Stimulated activated effector memory CD8-positive, alpha-beta T cell treated with anti-CD3 and anti-CD28 coated beads, Interleukin-12 subunit alpha, Interleukin-12 subunit beta, amount 100 ng/mL, for 72 hours (primary cell): ENCODE measurements at places on chromosomes 16 and 17.

DNA sequence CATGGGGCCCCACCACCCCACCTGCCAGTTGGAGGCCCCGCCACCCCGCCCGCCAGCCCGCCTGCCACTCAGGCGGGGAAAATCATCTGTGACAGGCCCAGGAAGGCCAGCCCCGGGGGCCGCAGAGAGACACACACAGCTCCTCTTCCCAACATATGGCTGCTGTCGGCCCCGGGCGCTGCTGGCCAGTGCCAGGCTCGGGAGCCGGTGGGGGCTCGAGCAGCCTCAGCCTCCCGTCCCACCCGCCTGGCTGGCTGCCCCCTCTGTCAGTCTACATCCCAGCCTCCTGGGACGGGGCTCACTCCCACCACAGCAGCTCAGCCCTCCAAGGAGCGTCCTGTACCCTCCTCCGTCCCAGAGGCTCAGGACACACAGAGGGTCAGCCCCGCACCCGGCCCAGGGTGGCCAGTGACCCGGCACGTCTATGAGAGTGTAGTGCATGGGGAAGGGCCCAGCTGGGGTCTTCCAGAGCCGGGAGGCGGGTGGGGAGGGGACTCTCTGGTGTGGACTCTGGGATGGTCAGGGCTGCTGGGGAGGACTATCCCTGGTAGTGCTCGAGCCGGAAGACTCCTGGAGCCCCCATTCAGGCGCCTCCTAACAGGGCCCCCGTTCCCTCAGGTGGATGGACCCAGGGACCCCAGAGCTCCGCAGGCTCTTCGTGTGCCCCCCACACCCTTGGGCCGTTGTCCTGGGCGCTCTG lies 3.6 kb upstream of the PRR35 start:
- no peak for DNase-seq

DNA sequence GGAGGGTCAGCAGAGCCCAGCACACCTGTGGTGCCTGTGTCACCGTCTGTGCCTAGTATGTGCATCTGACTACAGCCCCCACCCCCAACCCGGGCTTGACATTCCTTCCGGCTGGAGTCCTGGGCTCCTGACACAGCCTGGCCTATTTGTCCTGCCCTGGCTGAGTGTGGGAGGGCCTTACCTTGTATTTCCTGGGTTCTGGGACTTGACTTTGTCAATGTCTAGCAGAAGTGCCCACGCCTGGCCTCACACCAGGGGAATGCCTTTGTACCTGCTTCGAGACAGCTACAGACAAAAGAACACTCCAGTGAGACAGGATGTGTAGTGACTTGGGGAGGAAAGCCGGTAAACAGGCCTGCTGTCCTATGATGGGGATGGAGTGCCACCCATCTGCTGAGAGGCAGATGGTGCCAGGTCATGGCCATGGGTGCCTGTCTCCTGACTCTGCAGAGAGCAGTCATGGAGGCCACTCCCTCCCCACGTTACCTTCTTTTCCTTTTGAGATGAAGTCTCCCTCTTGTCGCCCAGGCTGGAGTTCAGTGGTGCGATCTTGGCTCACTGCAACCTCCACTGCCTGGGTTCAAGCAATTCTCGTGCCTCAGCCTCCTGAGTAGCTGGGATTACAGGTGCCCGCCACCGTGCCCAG lies 42.8 kb downstream of the TNFRSF13B start:
- no peak for DNase-seq

DNA sequence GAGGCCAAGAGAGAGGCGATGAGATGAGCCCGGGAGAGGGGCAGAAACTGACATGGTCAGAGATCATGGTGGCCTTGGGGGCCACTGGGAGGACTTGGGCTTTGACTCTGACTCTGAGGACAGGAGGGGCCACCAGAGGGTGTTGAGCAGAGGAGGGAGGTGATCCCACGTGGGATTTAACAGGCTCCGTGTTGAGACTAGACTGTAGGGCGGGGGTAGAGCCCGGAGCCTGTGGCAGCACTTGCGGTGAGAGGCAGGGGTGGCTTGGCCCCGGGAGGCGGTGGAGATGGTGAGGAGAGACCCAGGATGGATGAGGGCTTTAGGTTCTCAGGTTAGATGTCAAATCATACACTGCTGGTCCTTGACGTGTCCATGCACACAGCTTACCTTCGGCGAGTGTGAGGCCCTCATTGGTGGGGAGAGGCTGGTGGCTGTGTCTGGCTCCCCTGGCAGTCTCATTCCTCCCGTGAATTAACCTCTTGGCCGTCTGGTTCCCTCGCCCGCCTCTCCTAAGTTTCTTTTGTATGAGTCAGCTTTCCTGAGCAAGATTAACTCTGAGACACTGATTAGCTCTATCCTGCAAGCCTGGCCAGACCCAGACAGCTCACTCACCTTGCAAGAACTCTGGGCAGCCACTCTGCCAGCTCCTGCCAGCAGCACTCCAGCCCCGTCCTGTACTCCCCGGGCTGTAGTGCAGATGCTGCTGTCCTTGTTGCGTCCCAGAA lies 39.7 kb downstream of the VPS35L start:
- no peak for DNase-seq

DNA sequence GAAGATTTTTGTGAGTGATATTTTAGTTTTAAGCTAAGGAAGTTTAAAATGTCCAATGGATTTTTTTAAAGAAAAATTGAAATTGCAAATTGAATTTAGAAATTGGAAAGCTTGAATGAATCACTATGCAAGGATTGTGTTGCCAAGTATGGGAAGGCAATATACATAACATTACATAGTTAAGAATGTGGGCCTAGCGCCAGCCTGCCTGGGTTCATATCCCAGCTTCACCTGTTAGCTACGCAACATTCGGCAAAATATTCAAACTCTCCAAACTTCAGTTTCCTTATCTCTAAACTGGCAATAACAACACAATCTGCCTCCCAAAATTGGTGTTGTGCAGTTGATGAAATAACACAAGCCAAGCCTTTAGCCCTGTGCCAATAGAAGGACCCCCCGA lies 50.4 kb upstream of the DNAH9 start:
- DNase-seq: no peak

- no peak for DNase-seq
Observed at GRCh38 chr17:67246403-67246652, 1.3 kb upstream of the HELZ start.

- DNase-seq: no peak
Observed at GRCh38 chr17:46983782-46984181, 4.7 kb upstream of the RPRML start.

- peak; percentile 80 for DNase-seq
Observed at GRCh38 chr17:7294614-7295153, at the start of gene YBX2. YBX2 (minus strand) TSS chr17:7294639; CDS start chr17:7294500, 139 bp downstream.

DNA sequence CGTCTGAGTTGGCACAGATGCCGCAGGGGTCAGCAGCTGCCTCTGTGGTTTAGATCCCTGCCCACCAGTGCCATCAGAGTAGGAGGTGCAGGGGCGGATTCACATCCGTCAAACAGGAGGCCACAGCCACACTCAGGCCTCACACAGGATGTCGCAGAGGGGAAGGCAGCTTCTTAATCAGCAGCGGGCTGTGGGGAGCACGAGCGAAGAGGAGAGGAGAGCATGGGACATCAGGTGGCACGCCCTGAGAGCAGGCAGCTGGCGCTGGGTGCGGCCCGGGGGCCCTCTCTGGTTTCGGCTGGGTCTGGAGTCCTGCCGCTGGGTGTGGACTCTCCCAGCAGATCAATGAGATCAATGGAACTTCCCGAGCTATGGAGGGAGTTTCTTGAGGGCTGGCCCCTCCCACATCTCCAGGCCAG lies 9.6 kb downstream of the LLGL2 start:
- peak; percentile 86 for DNase-seq

DNA sequence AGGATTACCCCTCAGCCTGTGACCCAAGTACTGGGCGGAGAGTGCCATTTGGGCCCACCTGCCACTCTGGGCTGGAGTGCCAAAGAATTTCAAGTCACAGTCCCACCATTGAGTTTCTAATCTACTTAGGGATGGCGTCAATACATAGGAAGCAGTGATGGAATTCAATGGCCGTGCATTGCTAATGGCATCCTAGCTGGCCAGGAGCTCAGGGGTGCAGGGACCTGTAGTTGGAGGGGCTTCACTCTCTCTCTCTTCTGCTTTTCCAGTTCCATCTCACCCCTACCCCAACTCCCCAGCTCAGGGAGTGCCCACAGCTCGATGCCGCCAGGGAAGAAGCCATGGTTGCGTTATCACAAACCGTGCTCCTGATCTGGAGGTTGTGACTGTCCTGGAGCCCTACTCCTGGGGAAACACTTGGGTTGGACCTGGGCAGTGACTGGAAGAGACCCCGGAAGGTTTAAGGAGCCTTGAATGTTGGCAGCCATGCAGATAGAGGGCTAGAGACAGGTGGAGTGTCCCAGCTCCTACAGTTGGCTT lies 2.4 kb downstream of the MMP15 start:
- no peak for DNase-seq

GRCh38 chr16:50146479-50147435 lies 6.3 kb upstream of the TENT4B start:
- no peak for DNase-seq

DNA sequence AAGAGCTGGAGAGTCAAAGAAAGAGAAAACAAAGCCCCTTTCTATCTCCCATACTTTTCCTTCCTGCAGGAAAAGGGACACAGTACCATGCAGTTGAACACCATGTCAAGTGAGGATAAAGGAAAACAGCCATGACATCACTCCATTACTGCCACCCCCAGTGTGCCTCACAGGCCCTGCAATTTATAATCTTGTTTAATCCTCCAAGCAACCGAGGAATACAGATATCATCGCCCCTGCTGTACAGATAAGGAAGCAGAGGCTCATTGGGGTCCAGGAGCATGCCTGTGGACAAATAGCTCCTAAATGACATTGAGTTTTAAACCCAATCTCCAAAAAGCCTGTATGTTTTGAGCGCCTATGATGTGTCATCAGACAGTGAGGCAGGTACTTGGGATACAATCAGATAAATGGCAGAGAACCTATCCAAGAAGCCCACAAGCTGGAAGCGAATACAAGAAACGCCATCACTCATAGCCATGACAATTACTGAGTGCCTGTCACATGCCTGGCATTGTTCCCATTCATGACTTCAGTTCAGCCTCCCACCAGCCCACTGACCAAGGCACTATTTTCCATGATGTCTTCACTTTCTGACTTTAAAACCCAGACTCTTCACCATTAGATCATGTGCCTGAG lies 45.5 kb downstream of the CPPED1 start:
- no peak for DNase-seq

GRCh38 chr17:74356646-74357465 lies 4.8 kb downstream of the BTBD17 start:
- no peak for DNase-seq

DNA sequence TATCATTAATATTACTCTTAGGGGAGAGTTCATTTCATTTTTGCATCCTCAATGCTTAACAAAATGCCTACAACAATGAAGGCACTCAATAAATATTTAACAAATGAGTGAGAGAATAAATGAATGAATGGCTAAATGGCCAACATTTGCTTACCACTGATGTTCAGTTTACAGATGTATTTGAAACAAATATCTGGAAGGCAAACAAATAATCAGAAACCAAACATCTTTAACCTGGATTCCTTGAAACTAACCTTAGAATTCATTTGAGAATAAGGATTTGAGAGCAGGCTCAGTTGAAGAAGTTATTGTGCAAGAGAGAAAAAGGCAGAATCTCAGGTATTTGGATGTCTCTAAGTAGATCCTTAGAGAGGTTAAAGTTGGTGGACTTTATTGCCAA lies 8.4 kb downstream of the NACA2 start:
- DNase-seq: no peak

DNA sequence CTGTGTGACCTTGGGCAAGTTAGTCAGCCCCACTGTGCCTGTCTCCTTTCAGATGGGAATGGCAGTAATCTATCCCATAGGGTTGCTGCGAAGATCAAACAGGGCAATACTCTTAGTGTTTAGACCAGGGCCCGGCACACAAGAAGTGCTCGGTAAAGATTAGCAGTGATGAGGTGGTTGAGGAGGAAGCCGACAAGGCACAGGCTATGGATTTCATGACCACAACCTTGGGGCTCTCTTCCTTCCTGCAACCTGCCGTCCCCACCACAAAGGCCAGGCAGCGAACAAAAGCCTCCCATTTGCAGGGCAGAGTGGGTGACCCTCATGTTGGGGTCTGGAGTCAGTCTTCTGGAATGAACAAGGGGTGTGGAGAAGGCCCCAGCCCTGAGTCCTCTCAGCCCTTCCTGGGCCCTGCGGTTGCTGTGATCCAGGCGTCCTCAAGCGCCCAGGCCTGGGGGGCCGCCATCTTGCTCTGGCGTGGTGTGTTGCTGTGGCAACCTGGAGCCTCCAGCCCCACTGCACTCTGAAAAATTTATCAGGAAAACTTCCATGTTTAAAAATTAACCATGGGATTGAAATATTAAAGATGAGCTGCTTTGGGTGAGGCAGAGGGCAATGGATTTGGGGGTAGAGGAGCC lies 9.8 kb downstream of the ADAM11 start:
- DNase-seq: no peak

- peak; percentile 82 for DNase-seq
Observed at GRCh38 chr17:75516619-75517296, 430 bp downstream of the TSEN54 start.

DNA sequence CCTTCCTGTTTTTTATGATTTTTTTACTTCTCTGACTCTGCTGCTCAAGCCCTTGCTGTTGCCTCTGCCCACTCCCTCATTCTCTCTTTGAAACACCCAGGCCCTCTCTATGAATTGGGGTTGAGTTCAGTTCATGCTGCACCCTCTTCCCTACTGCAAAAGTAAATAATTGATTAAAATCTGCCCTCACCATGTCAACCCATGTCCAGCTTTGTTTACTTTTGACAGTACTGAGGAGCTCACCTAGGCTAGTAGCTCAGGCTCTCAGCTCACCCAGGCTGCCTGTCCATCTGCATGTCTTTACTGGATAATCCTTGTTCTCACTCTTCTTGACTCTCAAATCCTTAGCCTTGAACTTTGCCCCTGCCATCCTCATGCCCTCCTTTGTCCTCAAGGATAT lies 95.2 kb downstream of the SPACA3 start:
- DNase-seq: no peak

DNA sequence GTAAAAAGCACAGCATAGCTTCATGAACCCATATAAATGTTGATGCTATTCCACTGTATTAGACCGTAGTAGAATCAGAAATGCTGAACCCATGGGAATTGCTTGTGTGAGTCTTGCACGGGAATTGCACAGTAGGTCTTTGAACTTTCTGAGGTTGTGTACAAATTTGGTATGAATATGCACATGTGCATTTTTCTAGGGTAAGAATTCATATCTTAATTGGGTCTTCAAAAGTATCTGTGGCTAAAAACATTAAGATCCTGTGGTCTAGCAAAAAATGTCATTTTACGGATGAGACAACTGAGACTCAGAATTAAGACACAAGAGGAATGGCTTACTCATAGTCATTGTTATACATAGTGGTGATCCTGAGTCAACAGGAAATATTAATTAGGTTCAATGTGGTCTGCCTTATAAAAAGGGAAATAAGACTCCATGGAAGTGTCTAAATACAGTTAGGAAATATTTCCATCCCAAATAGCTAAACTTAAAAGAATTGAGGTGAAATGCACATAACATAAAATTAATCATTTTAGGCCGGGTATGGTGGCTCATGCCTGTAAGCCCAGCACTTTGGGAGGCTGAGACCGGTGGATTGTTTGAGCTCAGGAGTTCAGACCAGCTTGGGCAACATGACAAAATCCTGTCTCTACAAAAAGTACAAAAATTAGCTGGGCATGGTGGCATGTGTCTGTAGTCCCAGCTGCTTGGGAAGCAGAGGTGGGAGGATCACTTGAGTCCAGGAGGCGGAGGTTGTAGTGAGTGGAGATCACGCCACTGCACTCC lies 22.8 kb downstream of the TAOK1 start:
- DNase-seq: no peak

- no peak for DNase-seq
Observed at GRCh38 chr16:598823-599739, 9.2 kb downstream of the RAB40C start.

- no peak for DNase-seq
Observed at GRCh38 chr16:81765111-81765919, 13.8 kb upstream of the PLCG2 start.
